ENCODE measurements at places on chromosomes 2 and 18.

- DNase-seq, result no peak
Observed at GRCh38 chr2:204027091-204027490, 90.5 kb downstream of the ICOS start.

GRCh38 chr2:67694445-67694844, 297.3 kb downstream of the ETAA1 start:
- no peak for DNase-seq

DNA sequence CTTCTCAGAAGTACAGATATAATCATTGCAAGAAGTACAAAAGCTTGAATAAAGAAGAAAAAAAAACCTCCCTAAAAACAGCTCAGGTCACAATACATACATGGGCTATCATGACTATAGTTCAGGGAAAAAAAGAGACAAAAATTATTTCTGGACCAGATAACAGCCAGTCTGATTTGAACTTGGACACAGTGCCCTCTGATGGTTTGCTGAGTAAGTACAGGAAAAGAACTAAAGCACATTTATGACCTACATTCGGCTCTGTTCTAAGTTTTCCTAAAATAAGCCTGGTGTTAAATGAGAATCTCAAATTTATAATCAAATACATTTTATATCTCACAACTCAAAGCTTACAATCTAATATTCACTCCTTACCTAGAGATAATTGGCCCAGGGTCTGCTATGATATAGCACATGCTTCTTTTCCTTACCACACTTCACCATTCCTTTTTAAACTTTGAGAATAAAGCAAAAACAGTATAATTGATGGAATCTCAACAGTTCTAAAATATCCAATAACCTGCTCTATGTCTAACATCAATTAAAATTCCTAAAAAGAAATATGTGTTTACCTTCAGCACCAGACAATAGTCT, 81.1 kb downstream of the RAPH1 start:
- DNase-seq, result no peak

DNA sequence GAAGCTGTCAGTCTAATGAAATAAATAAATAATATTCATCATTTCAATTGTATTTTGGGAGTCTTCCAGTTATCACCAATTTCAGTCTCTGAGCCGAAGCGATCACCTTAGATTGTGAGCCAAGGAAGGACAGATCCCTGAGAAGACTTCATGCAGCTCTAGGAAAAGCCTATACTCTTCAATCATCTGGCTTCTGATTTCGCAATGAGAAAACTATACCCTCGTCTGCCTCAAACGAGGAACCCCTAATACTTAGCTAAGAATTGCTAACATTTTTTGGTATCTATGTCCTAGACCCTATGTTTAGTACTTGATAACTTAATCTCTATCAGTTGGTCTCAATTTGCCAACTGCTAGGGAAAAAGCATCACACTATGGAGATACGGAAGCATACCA, 4.5 kb upstream of the TTC27 start:
- DNase-seq, result no peak

DNA sequence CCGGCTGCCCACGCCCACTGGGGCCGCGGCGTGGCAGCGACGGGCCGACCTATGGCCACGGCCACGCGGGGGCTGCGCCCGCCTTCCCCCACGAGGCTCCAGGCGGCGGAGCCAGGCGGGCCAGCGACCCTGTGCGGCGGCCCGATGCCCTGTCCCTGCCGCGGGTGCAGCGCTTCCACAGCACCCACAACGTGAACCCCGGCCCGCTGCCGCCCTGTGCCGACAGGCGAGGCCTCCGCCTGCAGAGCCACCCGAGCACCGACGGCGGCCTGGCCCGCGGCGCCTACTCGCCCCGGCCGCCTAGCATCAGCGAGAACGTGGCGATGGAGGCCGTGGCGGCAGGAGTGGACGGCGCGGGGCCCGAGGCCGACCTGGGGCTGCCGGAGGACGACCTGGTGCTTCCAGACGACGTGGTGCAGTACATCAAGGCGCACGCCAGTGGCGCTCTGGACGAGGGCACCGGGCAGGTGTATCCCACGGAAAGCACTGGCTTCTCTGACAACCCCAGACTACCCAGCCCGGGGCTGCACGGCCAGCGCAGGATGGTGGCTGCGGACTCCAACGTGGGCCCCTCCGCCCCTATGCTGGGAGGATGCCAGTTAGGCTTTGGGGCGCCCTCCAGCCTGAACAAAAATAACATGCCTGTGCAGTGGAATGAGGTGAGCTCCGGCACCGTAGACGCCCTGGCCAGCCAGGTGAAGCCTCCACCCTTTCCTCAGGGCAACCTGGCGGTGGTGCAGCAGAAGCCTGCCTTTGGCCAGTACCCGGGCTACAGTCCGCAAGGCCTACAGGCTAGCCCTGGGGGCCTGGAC, 253.2 kb downstream of the GLI2 start:
- no peak for DNase-seq

- DNase-seq, result no peak
Observed at GRCh38 chr2:8574196-8575037, 107.4 kb upstream of the ID2 start.

GRCh38 chr2:10517351-10518043, 69.4 kb upstream of the ODC1 start:
- DNase-seq, result no peak

GRCh38 chr2:79373358-79374130, 139.3 kb upstream of the CTNNA2 start:
- DNase-seq, result no peak

DNA sequence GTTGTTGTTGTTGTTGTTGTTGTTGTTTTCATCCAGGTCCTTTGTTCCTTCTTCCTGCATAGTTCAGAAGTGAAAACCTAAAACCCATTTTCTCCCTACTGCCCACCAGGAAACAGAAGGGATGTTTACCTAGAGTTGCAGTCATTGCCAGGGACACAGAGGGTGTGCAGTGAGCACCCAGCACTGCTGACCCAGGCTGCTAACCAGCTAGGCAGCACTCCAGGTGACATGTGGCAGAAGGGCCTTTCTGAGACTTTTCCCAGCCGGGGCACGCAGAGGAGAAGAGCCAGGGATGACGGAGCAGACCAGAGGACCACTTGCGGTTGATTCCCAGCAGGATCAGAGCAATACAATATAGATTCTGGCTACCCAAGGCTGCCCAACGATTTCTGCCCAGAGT, 286.3 kb downstream of the BCL11A start:
- DNase-seq, result no peak

GRCh38 chr2:228901531-228901930, 369.6 kb downstream of the PID1 start:
- DNase-seq, result no peak

DNA sequence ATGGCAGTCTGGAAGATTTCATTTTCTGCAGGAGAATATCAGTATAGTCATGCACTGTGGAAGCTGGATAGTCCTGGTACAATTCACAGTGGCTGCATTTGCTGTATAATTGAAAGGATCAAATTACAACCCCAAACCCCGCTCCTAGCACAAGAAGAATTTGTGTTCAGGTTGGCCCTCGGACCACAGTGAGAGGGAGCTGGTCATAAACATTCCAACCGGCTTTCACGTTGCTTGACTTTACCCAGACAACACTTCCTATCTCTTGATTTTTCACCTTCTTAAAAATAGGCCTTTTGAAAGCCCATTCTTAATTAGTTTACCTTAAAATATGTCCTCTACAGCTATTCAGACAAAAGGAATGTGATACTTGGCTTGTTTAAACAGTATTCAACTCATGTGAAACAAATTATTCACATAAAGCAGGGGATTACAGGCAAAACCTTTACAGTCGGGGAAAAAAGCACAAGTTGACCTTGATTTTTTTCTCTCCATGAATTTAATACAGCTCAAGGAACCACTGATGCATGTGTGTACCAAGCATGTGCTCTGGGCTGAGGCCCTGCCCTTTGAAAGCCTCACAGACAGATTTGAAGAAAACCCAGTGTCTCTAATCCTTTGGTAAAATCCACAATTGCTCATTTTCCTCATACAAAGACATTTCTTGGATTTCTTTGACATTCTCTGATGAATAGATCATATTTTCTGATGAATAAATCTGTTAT, 143.0 kb upstream of the SOX11 start:
- DNase-seq, result no peak

GRCh38 chr2:38200598-38200997, 124.6 kb upstream of the CYP1B1 start:
- no peak for DNase-seq

- DNase-seq, result no peak
Observed at GRCh38 chr2:167697194-167697593, 550.2 kb downstream of the STK39 start.

DNA sequence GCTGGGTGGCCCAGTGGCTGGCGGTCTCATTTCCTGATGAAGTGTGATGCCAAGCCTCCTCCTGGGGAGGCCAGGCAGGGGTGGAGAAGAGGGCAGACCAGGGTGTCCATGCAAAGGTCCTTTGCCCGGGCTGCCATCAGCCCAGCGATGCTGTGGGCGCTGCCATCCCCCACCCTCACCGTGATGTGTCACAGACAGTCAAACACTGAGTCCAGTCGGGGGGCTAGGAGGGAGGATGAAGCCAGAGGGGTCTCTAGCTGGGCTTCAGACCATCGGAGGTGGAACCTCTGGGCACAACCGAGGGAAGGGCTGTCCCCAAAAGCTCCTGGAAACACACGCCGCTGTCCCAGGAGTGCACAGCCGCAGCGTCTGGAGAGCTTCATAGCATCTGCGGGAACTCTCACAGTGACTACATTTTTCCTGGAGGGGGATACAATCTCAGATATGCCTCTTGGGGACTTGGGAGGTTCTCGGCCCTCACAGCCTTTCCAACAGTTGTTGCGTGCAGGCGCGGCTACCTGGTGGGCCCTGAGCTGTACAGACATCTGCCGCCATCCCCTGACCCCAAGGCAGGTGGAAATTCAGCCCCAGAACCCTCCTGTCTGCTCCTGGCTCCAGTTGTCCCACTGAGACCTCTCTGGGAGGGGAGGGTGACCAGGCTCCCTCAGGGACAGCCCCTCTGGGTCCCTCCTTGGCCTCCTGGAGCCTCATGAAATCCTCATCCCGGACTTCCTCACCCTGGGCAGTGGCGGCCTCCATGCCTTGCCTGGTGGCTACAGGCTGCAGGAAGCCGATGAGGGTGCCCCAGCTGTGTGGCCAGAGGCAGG, 26.5 kb upstream of the OTOS start:
- DNase-seq, result no peak

Measured in T-helper 2 cell (primary cell).